ENCODE measurements at places on chromosomes 6 and 20.

DNA sequence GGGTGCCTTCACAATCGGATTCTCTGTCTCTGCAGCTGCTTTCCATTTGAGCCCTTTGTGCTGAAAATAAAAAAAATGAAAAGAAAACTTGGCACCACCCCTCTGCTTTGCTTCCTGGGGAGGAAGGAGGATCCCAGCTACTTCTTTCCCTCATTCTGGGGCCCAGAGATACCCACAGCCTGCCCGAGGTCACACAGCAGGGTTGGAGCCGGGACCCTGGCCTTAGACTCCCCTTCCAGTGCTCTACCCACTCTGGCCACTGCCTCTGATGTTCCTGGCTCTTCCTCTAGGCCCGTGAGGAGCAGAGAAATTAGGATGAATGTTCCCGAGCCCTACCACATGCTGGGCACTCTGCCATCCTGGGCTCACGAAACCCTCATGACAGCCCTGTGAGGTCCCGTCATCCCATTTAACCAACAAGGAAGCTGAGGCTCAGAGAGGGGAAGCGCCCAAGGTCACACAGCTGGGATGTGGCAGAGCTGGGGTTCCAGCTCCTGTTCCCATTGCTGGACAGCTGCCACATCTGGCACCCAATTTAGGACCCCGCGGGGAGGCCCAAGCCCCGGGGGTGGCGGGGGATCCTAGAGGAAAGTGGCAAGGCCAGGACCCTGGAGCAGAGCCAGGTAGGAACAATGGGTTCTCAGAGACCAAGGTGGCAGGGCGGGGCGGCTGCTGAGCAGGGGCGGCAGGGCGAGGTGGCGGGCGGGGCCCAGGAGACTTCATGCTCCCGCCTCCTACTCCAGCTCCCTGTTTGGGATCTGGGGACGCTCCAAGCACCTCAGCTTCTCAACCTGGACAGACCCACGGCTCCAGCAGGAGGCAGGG is 76.6 kb downstream of the CEBPB start:
- peak; percentile 89 for DNase-seq

DNA sequence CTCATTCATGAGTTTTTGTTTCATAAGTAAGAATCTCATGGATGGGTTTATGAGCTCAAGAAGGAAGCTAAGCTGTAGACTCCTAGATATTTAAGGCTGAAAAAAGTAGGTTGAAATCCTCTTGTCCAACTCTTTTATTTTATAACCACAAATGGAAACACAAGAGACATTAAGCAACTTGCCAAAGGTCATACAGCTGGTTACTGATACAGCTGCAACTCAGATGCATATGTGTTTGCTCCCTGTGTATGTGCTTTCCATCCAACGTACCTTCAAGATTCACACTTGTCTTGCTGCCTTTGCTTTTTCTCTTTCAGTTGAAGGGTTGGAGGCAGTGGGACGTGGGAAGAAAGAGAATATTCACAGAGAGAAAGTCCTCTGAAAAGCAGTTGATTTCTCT is 153.5 kb upstream of the STMND1 start:
- DNase-seq: no peak

DNA sequence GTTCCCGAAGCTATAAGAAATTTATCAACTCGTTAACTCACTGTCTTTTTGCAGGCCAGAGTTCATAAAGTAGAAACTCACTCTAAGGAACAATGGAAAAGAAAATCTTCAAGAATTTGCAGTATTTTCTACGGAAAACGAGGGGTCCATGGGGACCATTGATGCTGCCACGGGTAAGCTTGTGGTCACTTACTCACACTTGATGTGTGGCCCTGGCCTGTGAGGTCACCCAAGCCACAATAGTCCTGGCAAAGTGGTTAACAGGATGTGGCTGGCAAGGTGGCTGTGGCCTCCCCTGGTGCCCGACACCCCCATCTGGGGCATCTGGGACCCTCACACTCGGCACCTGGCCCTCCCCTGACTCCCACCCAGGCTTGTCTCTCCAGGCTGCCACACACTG is 123.4 kb downstream of the C6orf118 start:
- no peak for DNase-seq

- DNase-seq: no peak
Observed at GRCh38 chr6:140463312-140463710, 1088.9 kb upstream of the CITED2 start.

GRCh38 chr20:32670773-32671455 is 2.8 kb downstream of the C20orf203 start:
- DNase-seq: no peak

DNA sequence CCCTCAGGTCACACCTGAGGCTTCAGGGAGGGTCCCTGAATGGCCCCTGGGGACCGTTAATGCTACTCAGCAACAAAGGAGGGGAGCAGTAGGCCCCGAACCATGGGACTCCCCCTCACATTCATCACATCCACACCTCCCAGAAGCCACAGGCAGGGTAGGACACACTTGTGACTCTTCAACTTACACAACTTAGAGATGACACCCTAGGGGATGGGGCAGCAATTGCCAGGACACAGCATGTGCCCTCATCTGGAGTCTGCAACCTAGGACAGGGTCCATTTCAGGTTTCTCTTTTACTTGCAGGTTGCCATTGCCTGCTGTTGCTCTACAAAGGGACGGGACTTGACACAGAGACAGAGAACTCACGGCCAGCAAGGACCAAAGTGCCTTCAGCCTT is 770 bp downstream of the ULBP3 start:
- no peak for DNase-seq

- DNase-seq: no peak
Observed at GRCh38 chr6:72350296-72350881, 271.5 kb upstream of the KCNQ5 start.

GRCh38 chr20:64032706-64033624 is 3.0 kb upstream of the C20orf204 start:
- no peak for DNase-seq

DNA sequence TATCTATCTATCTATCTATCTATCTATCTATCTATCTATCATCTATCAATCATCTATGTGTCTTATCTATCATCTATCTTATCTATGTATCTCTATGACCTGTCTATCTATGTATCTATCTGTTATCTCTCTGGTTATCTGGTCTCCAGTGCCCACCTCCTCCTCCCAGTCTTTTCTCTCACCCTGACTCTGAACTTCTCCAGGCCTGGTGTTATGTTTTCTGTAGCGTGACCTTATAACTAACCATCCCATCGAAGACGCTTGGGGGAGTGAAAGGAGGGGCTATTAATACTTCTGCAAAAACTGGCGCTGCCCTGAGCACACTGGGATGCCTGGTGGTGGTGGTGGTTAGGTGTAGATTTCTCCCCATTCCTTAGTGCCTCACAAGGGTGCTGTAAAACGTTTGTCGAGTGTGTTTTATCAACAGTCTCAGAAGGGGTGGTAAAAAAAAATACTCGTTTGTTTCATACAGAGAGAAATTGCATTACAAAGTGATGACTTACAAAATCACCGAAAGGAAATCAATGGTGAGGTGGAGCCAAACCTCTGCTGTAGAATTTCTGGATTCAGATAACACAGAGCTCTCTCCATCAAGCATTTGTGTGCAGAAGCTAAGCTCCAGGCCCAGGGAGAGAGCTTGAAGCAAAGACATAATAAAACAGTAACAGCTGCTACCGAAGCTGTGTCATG is 156.2 kb downstream of the BCAS1 start:
- DNase-seq: no peak

GRCh38 chr6:73180076-73180738 is 45.1 kb downstream of the KHDC1L start:
- DNase-seq: no peak

- no peak for DNase-seq
Observed at GRCh38 chr20:53597521-53598120, 4.0 kb upstream of the ZNF217 start.

DNA sequence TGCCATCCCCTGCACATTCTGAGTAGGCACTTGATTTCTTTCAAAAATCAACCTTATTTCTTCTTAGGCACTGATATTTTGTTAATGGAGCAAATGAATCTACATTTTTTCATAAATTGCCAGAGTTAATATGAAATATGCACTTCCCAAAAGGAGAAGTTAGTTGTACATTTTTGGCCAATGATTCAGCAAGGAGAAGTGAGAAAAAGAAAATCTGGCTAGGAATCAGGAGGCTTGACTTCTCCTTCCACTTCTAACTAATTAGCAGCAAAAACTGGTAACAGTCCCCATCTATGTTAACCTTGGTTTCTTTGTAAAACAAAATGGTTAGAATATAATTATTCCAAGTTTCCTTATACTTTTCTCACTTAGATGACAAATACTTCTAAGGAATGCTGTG is 7.0 kb upstream of the DSE start:
- no peak for DNase-seq

- peak; percentile 95 for DNase-seq
Observed at GRCh38 chr6:45445749-45446549, 68.2 kb upstream of the SUPT3H start.

GRCh38 chr20:41587956-41588355 is 30.2 kb downstream of the CHD6 start:
- peak; percentile 24 for DNase-seq

GRCh38 chr6:166419717-166420116 is 37.0 kb upstream of the MPC1 start:
- DNase-seq: no peak

- DNase-seq: no peak
Observed at GRCh38 chr6:131586543-131586942, 13.5 kb downstream of the ARG1 start.

DNA sequence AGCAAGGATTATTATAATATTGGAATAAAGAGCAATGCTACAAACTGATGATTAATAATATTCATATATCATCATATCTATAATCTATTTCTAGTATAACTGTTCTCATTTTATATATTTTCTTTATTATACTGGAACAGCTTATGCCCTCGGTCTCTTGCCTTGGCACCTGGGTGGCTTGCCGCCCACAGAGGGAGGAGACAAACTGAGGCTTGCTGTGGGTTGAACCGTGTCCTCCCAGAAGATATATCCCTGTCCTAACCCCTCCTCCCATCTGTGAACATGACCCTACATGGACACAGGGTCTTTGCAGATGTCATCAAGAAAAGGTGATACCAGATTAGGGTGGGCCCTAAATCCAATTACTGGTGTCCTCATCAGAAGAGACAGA is 4.7 kb downstream of the RNASET2 start:
- DNase-seq: no peak

- DNase-seq: no peak
Observed at GRCh38 chr6:72740135-72740534, 118.3 kb downstream of the KCNQ5 start.

- DNase-seq: no peak
Observed at GRCh38 chr6:151240791-151241642, 1.2 kb downstream of the AKAP12 start.

DNA sequence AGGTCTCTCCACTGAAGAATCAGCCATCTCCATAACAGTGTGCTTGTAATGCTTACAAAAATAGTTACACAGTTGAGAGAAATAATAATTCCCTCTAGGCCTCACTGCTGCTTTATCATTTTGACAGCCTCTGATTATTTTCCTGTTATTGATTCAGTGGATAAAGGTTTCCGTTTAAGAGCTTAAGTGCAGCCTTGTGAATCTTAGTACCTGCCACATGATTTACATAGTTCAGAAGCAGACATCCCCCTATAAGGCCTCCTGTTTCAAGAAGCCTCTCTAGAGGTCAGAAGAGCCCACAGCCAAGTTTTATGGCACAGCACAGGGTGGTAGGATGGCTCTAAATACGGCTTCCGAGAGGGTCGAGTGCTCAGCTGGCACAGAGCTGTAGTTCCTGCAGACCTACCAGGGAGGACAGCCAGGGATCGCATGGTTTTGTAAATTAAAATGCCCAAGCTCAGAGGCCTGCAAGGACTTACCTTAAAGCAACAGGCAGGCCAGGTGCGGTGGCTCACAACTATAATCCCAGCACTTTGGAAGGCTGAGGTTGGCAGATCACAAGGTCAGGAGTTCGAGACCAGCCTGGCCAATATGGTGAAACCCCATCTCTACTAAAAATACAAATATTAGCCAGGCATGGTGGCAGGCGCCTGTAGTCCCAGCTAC is 17.6 kb upstream of the PYGB start:
- DNase-seq: no peak

DNA sequence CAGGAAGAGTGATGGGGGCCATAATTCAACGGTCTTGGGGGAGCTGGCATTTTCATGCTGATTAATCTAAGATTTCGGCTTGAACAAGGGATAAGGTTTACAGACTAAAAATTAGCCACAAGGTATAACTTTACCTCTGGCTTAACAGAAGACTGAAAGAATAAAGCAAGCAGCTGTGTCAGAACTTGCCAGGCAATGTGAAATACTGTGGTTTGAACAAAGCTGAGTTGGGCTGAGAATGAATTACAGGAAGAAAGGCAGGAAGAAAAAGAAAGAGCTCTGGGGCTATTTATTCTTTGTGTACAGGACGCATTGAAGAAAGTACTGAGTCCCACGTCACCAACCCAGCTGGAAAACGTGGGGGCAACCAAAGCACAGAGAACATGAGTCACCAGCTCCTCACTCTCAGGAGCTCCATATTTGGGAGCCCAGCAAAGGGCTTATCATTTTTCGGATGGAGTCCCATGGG is 121.5 kb upstream of the NEDD9 start:
- DNase-seq: no peak

GRCh38 chr20:61620174-61620573 is 368.1 kb downstream of the CDH4 start:
- DNase-seq: no peak

DNA sequence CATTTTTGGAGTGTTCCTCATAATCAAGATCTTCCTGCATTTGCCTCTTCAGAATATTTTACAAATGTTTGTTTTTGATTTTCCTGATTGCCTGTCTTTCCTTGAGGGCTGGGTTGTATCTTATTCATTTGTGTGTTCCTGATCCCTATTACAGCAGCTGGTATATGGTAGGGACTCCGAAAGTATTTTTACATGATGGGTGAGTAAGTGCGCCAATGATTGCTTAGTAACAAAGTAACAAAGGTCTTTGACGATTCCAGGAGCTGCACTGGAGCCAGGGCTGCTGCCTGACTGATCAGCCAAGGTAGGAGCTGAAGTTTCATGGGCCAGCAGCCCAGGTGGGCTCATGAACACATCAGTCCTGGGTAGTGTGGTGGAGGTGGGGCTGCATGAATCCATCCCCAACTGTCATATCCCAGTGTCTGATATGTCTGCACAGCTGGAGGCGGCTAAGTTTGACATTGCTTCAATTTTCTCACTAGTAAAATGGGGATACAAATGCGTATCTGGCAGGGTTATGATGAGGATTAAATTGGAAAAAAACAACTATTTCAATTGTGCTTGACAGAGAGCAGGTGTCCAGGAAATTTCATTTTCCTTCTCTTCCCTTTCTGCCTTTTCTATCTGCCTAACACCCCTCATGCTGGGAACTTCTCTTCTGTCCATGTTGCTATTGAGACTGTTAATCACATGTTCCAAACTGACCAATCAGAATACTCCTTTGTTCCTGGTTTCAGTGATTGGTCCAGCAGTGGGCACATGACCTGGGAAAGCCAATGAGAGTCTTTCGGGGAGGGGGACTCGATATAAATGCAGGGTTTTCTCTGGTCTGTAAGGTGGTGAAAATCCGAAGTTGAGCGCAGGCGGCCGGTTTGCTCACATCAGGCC is 90.7 kb downstream of the CDH26 start:
- no peak for DNase-seq

Measured in SW480 (cell line).